WTC11 (cell line): ENCODE measurements at places on chromosomes 7 and 10. TPM values are rescaled to one million over a fixed set of nuclear protein-coding genes. Genes with fewer than 3 reads are reported as not detected.

DNA sequence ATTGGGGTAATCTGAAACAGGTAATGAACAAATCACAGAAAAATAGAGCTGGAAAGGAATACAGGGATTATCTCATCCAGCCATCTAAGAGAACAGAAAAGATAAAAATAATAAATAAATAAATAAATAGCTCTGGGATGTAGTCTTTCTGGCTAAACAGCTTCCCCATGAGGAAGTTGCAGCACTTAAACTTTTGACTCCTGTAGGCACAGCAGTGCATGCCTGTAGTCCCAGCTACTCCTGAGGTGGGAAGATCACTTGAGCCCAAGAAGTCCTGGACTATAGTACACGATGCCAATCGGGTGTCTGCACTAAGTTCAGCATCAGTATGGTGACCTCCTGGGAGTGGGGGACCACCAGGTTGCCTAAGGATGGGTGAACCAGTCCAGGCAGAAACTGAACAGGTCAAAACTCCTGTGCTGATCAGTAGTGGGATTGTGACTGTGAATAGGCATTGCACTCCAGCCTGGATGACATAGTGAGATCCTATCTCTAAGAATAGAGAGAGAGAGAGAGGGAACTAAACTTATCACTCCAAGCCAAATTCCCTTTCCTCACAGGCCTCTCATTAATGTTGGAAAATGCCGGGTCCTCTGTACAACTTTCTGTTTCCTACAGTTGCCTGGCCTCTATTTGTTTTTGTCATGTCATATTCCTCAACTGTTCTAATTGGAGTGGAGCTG lies 61.7 kb upstream of the CDK13 start:
- DNase-seq, result no peak

Gene CLEC2L
- 0.13 to 0.69 TPM (median 0.44 TPM) in 3 replicates for total RNA-seq

- no peak for DNase-seq
These were observed 12.1 kb upstream of the NPFFR1 start for GRCh38 chr10:70295926-70296325.

- DNase-seq, result no peak
These were observed 42.6 kb upstream of the FAM133B start for GRCh38 chr7:92632791-92633190.

- DNase-seq, result no peak
These were observed at the start of gene SHH for GRCh38 chr7:155811895-155812761. TSS of gene SHH (minus strand) at chr7:155812463. CDS start at chr7:155812122, 341 bp downstream.

- DNase-seq, result no peak
These were observed 42.8 kb upstream of the RABGEF1 start for GRCh38 chr7:66697449-66698438.

DNA sequence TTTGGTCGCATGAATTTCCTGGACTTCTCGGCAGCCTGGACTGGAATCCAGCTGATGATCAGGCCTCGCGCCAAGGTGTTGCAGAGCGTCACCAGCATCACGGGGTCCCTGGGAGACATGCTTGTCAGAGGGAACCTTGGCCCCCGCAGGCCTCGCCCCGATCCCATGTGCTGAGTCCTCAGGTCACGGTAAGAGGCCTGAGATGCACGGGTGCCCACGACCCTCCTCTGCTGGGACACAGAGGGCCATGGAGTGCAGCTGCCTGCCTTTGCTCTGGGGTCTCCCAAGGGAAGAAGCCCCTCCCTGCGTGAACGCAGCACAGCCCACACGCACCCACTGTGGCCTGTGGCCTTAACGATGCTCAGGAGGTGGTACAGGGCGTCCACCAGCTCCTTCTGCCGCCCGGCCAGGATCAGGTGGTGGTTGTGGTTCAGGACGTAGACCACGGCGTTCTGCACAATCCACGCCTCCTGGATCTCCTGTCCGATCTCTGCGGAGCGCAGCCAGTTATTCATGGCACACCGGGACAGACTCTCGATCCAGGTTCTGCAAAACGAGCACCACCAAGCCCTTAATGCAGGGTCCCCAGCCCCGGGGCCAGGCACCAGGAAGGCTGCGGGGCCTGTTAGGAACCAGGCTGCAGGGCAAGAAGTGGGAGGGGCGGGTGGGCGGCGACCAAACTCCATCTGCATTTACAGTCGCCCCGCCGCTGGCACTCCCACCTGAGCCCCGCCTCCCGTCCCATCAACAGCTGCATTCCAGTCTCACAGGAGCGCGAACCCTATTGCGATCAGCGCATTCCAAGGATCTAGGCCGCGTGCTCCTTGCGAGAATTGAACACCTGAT lies 29.4 kb downstream of the CFAP46 start:
- peak; percentile 87 for DNase-seq

DNA sequence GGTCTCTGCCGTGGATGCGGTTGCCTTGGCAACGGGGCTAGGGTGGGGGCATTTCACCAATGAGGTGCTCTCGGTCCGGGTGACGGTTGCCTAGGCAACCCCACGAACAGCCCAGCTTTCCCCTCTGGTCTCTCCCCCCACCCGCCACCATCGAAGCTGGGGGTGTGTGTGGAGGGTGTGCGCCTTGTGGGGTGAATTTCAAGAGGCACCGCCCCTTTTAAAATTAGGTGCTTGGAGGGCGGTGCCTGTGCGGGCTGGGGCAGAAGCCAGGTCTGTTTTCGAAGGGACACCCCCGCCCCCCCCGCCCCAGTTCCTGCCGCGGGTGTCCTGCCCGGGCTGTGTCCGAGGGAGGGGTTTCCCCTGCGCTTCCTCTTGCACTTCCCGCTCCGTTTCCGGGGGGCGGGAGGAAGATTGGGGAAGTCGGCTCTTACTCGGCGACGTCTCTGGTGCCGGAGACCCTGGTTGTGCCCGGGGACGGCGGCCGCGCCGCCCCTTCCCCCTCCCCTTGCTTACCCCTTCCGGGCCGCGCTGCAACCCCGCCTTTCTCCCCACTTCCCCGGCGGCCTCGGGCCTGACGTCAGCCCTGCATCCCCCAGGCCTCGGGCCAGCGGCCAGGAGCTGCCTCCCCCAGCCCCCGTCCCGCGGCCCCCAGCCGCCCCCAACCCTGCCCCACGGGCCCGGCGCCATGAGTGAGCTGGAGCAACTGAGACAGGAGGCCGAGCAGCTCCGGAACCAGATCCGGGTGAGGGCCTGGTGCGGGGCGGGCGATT lies 2.2 kb downstream of the GNB2 start:
- DNase-seq, result peak; percentile 75

DNA sequence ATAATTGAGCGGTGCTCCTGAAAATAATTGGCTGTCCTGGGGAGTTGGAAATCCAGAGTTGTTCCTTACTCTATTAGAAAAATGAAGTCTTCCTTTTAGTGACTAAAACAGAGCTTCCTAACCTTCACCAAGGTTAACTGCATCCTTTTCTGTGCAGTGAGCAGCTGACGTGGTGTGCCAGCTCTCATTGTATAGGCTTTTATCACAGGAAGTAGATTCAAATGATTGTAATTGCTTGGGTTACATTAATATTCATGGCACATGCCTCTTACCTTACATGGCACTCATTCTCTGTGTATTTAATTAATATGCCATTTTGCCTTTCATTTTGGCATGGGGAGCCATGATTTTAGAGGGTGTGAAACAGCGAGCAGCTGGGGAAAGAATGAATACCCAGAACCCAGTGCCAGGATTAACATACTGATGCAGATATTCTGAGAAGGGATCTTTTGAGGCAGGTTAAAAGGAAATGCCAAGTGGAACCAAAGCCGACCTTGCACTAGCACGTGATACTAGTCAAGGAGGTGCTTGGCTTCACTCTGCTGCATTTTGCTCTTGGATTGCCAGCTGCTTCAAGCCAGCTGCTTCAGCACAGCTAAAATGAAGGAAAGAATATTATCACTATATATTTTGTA lies 115.3 kb downstream of the ST7 start:
- DNase-seq, result no peak

Gene MAGI2
- 26.6 to 32.2 TPM (median 29.2 TPM) in 3 replicates for total RNA-seq

Gene JCAD
- total RNA-seq, result 1.7 to 2.2 TPM (median 1.8 TPM) in 3 replicates

Gene GPR146
- total RNA-seq, result 0.87 to 1.1 TPM (median 0.92 TPM) in 3 replicates

DNA sequence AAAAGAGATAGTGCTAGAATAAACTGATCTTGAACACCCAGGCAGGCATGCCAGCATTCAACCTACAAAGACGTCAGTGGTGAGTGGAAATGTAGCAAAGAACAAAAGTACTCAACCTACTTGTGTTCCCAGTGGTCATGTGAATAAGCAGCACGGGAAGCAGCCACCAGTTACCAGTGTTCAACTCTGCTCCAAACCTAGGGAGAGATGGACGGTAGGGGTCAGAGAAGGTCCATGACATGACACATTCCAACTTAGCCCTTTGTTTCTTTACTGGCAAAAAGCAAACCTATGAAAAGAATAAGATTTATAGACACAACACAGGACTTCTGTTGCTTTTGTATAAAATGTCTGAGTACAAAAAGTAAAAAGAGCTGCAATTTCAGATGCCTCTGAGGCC lies 511.4 kb downstream of the XPNPEP1 start:
- DNase-seq, result no peak
